Epithelial cell of prostate (primary cell): ENCODE measurements at places on chromosomes 7 and 10.

DNA sequence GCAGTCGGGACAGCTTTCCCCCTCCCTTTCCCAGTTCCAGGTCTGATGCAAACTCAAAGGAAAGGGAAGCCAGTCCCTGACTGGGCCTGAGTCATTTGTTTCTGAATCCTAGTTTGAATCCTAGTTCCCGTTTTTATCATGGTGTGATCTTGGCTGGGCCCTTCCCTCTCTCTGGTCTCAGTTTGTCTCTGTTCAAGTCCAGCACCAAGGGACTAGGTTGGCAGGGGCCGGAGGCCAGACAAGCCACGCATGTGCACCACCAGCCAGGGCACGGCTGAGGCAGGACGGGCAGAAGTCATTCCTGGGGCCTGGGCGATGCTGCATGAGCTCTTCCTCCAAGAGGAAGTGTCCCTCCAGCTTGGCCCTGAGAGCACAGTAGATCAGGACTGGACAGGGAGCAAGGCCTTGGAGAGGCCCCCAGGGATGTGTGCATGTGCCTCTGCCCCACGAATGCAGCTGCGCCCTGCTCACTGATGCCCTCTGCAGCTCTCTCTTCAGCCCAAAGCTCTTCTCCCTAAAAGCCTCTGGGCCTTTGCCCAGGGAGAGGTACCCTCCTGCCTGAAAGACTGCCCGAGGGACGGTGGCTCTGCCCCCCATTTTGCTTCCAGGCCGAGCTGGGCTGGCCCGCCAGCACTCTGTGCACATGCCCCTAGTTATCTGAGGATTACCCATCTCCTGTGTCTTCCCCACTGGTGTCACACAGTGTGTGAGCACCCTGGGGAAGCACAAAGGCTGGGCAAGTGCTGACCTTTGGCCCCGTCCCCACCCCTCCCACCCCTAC, 86.7 kb downstream of the ZMIZ1 start:
- DNase-seq, result no peak

DNA sequence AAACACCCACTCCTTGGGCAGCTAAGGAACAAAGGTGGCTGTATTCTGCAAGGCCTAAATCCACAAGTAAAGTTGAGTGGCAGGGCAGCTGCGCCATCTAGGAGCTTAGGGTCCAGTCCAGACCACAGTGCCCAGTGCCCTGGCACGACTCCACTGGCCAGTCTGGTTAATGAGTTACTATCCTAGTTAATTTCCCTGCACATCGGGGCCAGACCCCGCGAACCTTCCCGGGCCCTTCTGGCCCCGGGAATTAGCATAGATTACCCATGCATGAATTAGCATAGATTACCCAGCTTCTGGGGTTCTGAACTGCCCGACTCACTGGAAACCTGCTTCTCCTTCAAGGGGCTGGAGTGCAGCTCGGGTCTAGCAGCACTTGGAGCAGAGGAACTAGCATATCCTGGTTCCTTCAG, 3.2 kb upstream of the EMX2 start:
- no peak for DNase-seq

DNA sequence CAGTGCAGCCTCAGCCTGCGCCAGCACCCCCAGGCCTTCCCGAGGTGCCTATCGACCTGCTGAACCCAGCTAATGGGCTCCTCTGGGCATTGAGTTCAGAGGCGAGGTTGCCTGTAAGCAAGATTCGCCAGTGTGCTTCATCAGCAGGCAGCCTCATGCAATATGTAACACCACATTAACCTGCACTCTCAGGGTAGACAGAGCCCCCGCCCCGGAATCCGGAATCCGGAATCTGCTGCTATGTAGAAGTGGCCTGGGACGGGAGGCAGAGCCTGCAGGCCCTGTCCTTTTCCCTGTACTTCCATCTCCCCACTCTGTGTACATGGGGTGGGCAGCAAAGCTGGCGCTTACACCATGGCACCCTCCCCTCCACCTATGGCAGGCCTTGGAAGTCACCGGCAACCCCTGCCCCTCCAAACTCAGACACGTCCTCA, 83.9 kb upstream of the RET start:
- DNase-seq, result no peak

DNA sequence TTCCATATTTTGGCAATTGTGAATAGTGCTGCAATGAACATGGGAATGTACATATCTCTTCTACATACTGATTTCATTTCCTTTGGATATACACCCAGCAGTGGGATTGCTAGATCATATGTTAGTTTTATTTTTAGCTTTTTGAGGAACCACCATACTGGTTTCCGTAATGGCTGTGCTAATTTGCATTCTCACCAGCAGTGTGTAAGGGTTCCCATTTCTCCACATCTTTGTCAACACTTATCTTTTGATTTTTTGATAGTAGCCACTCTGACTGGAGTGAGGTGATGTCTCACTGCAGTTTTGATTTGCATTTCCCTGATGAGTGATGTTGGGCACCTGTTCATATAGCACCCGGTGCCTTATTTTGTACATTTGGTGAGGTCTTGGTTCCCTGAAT, 519.6 kb downstream of the REEP3 start:
- DNase-seq, result no peak

- no peak for DNase-seq
Observed at GRCh38 chr10:59655309-59655708, 54.3 kb downstream of the SLC16A9 start.

GRCh38 chr7:70322856-70323255, 724.6 kb downstream of the AUTS2 start:
- DNase-seq, result no peak

- DNase-seq, result no peak
Observed at GRCh38 chr7:122166740-122167139, 22.7 kb upstream of the AASS start.
